ENCODE measurements at places on chromosomes 13 and 19.

DNA sequence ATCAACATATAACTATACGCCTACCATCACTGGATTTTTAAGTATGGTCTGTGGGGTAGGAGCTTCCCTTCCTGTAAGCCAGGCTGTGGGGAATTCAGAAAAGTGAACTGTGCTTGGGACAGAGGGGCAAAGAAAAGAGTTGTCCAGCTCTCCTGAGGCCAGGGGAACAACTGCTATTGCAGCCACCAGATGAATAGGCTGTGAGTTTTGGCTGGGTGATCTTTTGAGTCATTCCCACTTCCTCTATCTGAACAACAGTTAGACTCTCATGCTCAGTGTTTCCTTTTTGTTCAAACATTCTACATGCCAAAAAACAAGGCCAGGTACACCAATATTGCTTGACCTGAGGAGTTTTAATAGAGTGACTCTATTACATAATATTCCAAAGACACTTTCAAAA lies 426.2 kb upstream of the DACH1 start:
- DNase-seq, result no peak

GRCh38 chr19:8459095-8459494 lies 14.3 kb downstream of the HNRNPM start:
- DNase-seq, result no peak

DNA sequence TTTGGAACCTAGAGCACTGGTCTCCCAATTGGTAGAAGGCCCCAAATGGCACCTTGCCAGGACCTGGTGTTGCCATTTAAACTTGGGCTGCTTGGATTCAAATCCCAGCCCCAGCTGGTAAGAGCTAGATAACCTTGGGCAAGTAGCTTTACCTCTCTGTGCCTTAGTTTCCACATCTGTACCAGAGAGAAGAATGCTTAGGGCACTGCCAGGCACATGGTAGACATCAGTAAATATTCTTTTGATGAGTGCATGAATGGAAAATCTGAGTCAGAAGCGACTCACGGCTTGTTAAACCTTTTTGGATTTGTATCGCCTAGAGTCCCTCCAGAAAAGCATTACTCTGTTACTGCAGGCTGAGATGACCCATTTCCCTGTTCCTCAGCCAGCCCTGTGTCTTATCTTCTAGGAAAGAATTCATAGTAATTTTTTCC lies 90.9 kb downstream of the SIPA1L3 start:
- no peak for DNase-seq

- DNase-seq, result no peak
Measured at GRCh38 chr19:41917676-41918075, 10.6 kb downstream of the ERFL start.

DNA sequence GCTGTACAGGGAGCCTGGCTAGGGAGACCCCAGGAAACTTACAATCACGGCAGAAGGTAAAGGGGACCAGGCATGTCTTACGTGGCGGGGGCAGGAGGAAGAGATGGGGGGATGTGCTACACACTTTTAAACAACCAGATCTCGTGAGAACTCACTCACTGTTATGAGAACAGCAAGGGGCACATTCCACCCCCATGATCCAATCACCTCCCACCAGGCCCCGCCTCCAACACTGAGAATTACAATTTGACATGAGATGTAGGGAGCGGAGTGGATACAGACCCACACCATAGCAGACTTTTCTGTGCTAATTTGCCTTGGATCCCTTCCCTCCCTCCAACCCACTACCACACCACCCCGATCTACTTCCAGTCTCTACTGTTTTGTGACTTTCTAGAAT lies 106.7 kb upstream of the PEG3 start:
- DNase-seq, result no peak

DNA sequence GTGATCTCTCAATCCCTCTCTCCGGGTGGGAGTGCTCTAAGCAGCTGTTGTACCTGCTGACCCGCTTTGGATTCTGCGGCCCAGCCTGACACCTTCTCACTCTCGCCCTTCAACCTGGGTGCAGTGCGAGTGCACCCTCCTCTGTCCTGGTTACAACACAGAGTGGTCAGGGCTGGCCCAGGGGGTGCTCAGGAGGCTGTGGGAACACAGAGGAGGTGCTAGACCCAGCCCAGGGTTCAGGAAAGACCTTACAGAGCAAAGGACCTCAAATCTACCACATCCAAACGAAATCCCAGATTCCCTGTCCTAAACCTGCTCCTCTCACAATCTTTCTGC lies 23.7 kb downstream of the ZNF175 start:
- no peak for DNase-seq

DNA sequence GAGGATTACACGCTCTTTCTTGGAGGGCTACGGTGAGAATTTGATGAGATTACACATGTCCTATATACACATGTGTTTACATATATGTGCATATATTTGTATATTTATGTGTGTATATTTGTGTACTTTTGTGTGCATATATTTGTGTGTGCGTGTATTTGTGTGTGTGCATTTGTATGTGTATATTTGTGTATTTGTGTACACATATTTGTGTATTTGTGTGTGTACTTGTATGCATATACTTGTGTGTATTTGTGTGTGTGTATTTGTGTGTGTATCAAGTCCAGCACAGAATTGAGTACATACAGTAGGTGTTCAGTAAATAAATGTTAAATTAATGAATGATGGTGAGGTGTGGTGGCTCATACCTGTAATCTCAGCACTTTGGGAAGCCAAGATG lies 1.8 kb downstream of the TMEM143 start:
- DNase-seq, result no peak

DNA sequence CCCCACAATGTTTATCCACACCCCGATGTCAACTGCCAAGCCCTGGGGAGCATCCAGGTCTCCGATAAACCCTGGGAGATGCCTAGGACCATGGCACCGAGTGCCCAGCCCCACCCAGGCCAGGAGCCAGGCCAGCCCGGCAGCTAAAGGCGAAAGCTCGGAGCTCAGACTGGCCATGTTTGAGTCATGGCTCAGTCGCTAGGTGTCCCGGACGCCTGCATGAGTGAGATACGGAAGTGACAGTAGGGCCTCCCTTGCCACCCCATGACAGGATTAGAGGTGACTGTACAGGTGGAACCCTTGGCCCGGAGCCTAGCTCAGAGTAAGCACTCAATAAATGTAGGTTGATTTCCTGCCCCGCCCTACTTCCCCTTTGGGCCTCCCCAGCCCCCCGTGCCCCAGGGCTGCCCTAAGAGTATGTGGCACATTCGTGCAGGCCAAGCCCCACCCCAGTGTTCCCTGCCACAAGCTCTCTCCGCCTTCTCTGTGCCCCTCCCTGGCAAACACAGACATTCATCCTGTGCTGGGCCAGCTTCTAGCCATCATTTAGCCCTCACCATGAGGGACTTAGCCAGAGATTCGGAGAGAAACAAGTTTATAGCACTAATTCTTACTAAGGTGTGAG lies 5.8 kb upstream of the TPM4 start:
- peak; percentile 71 for DNase-seq

DNA sequence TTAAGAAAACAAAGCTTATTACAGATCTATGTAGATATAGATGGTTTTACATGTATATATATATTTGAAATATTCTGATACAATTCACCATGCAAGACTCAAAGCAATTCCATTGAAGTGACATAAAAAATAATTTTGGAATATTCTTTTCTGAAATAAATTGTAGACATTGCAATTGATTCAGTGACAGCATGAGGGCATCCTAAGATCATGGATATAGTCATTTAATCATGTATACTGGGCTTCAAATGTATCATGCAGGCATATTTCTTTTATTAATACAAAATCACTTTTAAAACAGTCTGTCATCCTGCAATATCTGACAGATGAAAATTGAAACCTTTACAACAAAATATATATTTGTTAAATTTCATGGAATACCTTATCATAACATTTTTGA lies 286.7 kb upstream of the SLITRK6 start:
- no peak for DNase-seq

GRCh38 chr13:41150058-41150457 lies 17.5 kb upstream of the KBTBD6 start:
- no peak for DNase-seq

- DNase-seq, result no peak
Measured at GRCh38 chr19:2491130-2491801, 15.3 kb downstream of the GADD45B start.

DNA sequence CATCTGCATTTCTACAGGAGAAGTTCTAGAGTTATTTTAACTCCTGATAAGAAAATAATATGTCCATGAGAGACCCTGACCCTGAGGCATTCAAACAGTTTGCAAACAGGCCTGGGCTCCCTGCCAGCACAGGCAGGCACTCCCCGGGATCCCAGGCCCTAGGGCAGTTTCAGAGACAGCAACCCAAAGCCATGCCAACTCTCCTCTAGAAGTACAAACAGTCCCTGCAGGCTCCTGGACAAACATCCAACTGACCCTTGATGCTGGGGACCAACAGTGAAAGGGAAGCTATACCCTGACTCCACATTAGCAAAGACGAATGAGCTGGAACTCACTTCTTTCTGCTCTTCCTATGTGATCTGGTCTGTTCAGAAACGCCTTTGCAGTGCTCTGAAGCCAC lies 44.8 kb downstream of the CCDC70 start:
- no peak for DNase-seq

- no peak for DNase-seq
Measured at GRCh38 chr19:30621326-30621920, 249.2 kb downstream of the ZNF536 start.

DNA sequence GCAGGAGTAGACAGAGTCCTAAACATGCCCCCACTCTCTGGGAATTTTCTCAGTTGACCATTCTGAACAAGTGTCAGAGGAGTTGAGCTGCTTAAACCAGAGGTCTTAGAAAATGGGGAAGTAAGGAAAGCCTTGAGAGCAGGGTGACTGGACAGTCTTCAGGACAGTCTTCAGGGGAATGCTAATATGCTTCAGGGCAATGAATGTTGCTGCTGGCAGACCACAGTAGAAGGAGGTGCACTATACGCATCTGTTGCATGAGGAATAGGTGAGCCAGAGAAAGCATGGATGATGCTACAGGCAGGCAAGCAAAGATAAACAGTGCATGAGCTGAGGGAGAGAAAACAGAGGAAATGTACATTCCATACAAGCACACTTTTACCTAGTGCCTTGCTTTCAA lies 196.6 kb upstream of the GPR12 start:
- no peak for DNase-seq

DNA sequence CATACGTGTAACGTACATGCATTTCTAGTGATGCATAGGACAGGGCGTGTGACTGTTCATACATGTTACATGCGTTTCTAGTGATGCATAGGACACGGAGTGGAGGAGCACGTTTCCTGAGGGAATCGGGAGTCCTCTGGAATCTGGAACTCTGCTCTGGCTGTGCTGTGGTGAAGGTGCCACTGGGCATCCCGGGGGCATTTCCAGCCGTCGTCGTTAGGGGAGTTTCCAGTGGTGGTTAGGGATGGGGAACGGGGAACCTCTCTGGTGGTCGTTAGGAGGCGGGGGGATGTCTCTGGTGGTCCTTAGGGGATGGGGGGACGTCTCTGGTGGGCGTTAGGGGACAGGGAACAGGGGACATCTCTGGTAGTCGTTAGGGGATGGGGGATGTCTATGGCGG lies 209.6 kb upstream of the SOX1 start:
- DNase-seq, result no peak

GRCh38 chr19:51258165-51259160 lies 7.6 kb downstream of the SIGLECL1 start:
- DNase-seq, result no peak

DNA sequence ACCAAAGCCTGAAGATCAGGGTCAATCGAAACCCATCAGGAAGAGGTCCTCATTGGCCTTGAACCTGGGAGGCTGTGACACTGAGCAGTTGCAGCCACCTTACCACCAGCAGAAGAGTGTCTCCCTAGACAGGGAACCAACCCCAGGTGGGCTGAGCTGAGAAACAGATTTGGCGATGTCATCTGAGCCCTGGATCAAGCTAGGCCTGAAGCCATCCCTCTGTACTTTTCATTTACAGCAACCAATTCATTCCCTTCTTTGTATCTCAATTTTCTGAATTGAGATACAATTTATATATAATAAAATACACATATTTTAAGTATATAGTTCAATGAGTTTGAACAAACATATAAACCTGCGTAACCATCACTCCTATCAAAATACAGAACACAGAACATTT lies 14.6 kb downstream of the RHPN2 start:
- DNase-seq, result no peak

GRCh38 chr13:32255724-32256109 lies 59.4 kb downstream of the ZAR1L start:
- DNase-seq, result no peak

DNA sequence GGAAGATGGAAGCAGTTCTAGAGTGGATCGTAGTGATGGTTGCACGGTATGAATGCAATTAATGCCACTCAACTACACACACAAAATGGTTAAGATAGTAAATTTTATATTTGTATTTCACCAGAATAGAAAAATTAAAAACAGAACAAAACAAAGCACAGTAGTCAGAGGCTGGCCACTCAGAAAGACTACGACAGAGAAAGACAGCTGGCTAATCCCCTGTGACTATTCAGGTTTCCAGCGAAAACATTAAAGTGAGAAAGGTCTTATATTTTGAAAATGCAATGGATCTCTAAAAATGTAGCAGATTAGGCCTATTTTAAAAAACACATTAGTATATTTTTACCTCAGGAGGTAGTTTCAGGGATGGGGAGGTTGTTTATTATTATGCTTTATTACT lies 131.3 kb upstream of the POSTN start:
- no peak for DNase-seq

GRCh38 chr13:40457929-40458719 lies 208.3 kb downstream of the FOXO1 start:
- no peak for DNase-seq

DNA sequence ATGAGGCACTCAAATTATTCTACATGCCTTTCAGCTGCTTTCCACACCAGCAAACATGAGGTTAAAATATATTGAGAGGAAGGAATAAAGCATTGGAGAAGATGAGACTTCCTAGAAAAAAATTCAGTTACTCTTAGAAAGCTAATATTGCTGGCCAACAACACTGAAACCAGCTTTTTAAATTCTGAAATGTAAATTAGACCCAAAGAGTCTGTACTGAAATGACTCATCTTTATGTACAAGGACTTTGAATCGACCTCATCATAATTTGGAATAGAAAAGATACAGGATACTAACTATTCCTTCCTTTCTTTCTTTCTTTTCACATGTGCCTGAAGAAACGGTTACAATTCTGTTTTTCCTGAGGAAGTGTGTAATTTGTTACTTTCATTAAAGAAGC lies 6.5 kb upstream of the HSPH1 start:
- no peak for DNase-seq

GRCh38 chr19:29263305-29264135 lies 50.6 kb upstream of the UQCRFS1 start:
- peak; percentile 13 for DNase-seq

DNA sequence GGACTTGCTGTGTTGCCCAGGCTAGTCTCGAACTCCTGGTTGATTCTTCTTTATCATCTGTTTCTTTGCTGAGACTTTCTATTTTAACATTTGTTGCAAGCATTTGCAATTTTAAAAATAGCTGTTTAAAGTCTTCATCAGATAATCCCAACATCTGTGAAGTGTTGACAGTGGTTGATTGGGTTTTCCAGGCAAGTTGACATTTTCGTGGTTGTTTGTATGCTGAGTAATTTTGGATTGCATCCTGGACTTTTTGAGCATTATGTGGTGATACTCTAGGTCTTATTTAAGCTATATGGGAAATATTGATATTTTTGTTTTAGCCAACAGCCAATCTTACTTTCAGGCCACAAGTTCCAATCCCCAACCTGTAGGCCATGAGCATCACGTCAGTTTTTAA lies 25.1 kb downstream of the AP1M1 start:
- no peak for DNase-seq

GRCh38 chr19:16076958-16077611 lies 790 bp downstream of the TPM4 start:
- DNase-seq, result no peak

- DNase-seq, result no peak
Measured at GRCh38 chr19:51456541-51457290, 1.5 kb downstream of the SIGLEC8 start.

GRCh38 chr13:66994097-66994496 lies 236.0 kb downstream of the PCDH9 start:
- DNase-seq, result no peak
